Activated CD4-positive, alpha-beta T cell treated with anti-CD3 and anti-CD28 coated beads for 4 hours (primary cell): ENCODE measurements at places on chromosomes 6 and 20.

GRCh38 chr20:20658871-20659431 is 53.5 kb downstream of the RALGAPA2 start:
- no peak for DNase-seq

- no peak for DNase-seq
Measured at GRCh38 chr6:84853901-84854300, 89.5 kb upstream of the TBX18 start.

- no peak for DNase-seq
Measured at GRCh38 chr6:140372064-140372463, 997.6 kb upstream of the CITED2 start.

DNA sequence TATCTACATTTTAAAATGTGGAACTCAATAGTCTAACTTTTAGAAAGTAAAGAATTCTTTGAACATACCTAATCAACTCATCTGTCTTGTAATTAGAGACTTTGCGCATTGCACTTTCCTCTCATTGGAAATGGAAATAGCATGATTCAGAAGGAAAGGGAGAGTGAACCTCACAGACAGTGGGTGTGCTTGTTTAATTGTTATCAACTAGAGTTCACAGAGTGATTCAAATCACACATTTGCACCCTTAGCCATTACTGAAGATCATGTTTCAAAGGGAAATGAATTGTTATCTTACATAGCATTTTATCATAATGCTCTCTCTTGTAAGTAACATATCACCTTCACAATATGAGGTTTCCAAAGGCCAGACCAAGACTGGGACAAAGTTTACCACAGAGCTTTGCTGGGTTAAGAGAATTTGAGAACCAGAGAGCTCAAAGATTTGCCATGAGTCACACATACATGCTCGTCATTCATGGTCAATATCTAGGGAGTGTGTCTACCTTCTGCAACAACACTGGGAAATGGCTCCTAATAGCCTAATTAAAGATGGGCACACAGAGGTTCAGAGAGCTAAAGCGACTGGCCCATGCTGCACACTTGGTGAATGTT is 21.5 kb downstream of the GSTA3 start:
- no peak for DNase-seq

DNA sequence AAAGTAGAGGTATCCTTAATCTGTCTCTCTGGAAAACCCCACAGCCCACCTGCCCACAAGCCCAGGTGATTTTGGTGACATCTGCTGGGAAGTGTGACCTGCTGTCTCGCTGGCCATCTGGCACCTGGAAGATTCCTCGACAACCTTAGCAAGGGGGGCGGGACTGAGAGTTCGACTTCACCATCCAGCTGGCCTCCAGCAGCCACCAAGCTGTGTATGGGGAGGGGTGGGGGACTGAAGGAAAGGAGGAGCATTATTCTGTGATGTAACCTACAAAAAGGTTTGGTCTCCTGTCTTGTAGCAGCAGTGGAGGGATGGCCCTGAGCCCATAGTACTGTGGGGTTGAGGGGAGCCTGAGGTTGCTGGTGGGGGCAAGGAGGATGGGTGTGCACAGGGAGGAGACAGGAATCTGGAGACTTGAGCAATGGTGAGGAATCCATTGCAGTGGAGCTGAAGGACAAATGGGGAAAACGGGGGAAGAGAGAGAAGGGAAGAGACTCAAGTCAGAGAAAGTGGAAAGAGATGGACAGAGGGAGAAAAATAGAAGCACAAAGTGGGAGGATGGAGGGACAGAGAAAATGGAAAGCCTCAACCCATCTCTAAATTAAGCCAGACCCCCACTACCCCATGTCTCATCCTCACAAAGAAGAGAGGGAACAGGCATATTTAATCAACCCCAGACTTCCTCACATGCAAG is 4.0 kb downstream of the LY6G6F start:
- no peak for DNase-seq

DNA sequence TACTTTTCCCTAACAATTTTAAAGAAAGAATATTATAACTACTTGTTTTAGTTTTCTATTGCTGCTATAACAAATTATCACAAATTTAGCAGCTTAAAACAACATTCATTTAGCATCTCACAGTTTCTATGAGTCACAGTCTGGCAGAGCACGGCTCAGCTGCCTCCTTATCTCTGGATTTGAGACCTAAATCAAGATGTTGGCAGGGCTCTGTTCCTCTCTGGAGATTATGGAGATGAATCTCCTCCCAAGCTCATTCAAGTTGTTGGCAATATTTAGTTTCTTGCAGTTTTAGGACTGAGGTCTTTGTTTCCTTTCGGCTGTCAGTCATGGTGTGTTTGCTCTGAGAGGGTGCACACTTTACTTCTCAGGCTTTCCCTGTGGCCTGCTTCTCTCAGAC is 1065.8 kb upstream of the EYS start:
- no peak for DNase-seq

DNA sequence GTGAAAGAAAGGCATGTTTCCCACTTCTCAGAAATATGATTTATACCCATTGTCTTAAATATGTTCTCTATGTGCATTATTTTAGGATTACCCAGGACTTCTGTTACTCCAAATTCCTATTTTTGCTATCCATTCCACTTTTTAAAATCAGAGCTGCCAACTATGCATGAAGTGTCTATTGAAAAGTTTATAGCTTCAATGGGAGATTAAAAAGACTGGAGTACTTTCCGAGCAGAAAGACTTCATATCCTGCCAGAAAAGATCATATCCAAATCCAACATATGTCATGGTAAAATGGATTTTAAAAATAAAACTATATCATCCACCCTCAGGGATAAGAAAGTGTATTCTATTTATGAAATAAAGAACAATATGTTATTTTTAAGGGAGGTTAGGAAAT is 212.7 kb downstream of the COL12A1 start:
- DNase-seq = no peak

DNA sequence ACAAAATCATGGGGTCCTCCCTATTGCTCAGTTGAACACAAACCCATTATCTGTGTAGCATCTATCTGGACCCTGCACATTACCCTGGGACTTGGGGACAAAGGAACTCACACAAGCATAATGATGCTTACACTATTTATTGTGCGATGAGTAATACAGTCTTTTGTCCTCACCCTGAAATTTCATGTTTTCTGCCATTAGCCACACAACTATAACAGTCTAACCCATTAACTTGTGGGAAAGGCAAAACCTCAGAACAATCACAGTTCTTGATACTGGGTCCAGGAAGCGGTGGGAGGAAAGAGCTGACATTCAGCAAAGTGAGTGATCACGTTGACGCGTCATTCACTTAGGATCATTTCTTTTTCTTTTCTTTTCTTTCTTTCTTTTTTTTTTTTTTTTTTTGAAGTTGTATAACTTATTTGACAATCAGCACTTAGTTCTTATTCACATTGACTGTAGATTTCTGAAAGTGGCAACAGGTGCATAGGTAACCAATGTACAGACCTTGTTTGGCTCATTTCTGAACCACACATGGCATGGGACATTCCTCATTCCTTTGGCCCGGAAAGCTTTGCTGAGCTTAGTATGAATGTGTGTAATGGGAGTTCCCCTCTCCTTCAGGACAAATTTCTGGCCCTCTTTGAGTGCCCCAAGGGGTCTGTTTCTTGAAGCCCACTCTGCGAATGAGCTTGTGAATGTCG is 94.8 kb upstream of the CNKSR3 start:
- DNase-seq = peak; percentile 40

DNA sequence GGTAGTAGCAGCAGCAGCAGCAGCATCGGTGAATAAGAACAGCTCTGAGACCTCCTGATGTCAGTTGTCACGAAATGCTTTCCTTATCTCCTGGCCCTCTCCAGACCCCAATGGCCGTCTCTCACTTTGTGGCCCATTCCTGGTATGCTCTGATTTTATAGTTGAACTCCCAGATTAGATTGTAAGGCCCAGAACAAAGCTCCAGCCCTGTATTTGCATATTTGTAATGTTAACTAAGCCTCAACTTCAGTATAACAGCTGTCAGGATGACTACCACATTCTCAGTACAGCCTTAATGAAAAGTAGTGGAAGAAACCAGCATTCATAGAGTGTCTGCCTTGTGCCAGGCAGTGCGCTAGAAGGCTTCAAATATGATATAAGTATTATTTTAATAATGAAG is 180.9 kb downstream of the SASH1 start:
- no peak for DNase-seq

DNA sequence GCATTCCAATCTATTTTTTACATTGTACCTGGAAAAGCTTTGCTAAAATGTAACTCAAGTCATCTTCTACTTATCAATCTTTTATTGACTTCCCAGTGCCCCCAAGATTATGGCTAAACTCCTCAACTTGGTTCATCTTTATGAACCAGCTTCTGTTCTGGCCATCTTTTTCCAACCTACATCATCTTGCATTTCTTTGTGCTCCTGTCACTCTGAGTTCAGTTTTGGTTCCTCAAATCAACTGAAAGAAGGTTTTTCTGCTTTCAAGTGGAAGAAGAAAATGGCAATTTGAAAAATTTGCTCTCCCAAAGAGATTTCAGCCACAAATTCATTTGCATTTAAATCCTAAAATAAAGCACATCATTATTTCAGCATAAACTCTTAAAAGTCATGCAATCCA is 41.8 kb downstream of the GPX5 start:
- no peak for DNase-seq
